ENCODE measurements at places on chromosomes 4 and X.

- DNase-seq, result no peak
These were observed 2.3 kb downstream of the PF4V1 start for GRCh38 chr4:73855406-73855805.

- DNase-seq, result no peak
These were observed 42.2 kb downstream of the CRLF2 start for GRCh38 chrX:1170243-1170642.

GRCh38 chr4:2343476-2343875 is 75.0 kb downstream of the ZFYVE28 start:
- DNase-seq, result peak; percentile 15

- no peak for DNase-seq
These were observed 346.3 kb upstream of the FSTL5 start for GRCh38 chr4:162510115-162510514.

DNA sequence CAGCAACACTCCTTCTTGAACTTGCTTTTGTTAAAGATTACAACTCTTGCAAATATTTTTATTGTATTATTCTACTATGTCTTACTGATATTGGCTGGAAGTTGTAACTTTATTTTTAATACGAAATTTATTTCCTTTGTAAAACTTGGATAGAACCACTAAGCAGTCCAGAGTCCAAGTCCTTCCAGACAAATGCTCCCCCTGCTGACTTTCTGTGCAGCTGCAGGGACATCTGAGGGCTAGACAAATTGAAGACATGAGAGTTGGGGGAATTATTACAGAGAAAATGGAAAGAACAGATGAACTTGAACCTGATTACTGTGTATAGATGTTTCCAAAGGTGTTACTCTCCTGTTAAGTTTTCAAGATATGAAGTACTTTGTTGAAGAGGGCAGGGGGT is 238.8 kb downstream of the GRIA3 start:
- DNase-seq, result no peak

- no peak for DNase-seq
These were observed 113.5 kb upstream of the TTC29 start for GRCh38 chr4:147059064-147059731.

DNA sequence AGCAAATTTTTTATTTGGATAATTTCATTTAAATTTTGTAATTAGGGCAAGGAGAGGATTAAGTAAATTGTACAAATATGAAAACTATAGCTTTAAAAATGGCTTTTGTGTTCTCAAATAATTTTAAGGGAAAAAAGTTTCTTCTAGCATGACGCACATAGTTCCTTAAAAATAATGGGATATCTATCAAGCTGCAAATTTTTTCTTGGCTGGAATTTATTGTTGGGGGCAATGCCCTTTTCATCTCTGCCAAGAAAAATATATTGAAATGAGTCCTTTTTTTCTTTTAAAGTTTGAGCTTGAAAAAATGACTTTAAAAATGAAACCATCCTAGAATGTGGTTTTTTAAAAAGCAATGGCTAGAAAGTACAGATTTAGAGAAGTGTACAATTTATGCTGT is 154.4 kb upstream of the UGT8 start:
- no peak for DNase-seq

- DNase-seq, result no peak
These were observed 1.7 kb upstream of the PRRG1 start for GRCh38 chrX:37347420-37347819.

DNA sequence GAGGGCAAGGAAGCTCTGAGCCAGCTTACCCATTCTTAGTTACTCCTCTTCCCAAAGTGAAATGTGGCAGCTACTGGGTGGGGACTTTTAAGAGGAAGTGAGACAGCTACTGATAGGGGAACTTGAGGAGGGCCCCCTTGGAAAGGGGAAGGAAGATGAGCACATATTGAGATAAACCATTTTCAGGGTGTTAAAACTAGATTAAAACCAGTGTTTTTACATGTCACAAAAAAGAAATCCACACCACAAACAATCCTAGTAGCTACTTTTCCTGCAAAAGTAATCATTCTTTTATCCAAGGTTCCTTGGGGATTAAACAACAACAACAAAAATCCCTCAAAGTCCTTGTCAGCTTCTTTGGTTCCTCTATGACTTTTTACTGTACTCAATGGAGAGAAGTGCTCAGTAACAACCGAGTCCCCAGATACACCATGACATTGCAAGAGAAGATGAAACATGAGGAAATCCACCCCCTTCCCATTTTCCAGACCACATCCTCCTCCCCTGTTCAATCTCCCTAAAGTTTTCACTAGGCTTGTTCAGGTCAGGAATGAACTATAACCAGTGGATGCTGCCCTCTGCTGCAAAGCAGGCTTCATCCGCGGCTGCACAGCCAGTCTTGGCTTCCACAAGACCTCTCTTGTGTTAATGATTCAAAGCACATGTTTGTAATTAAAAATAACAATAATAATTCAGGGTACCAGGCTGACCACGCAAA is 113.5 kb upstream of the TMEM164 start:
- DNase-seq, result no peak
